ENCODE measurements at places on chromosomes 4 and X. TPM values are rescaled to one million over a fixed set of nuclear protein-coding genes. Genes with fewer than 3 reads are reported as not detected.

Gene RIPPLY1
- 0.13 TPM for total RNA-seq

Gene KCNE5
- total RNA-seq: 0.26 TPM

Gene LONRF3
- total RNA-seq: 0.79 TPM

Gene PASD1
- not detected for total RNA-seq

Gene OPRPN
- not detected for total RNA-seq

Gene POU4F2
- total RNA-seq: not detected

Gene SATL1
- total RNA-seq: not detected

Gene ELF4
- 11.5 TPM for total RNA-seq

Gene PARM1
- total RNA-seq: not detected

Gene TCEAL7
- 1.1 TPM for total RNA-seq

Gene TENM3
- 1.3 TPM for total RNA-seq

Gene PDLIM3
- total RNA-seq: 1.6 TPM

Gene GIMD1
- not detected for total RNA-seq

Gene FGFR3
- total RNA-seq: 29.0 TPM

Gene ARHGAP36
- not detected for total RNA-seq

Gene F8A2
- not detected for total RNA-seq

Gene SHROOM2
- total RNA-seq: 2.4 TPM

Gene NAT8L
- not detected for total RNA-seq

Gene ABCG2
- total RNA-seq: under 0.01 TPM

Gene TRPC3
- total RNA-seq: 0.26 TPM

Gene CTAG1A
- total RNA-seq: not detected

Gene ERAS
- not detected for total RNA-seq

Gene ARMCX6
- total RNA-seq: 15.0 TPM

Gene GAGE12D
- total RNA-seq: not detected

Gene TRAM1L1
- 0.26 TPM for total RNA-seq

Gene COL4A6
- 21.1 TPM for total RNA-seq

Gene NXF2
- not detected for total RNA-seq

Gene TEX11
- total RNA-seq: not detected
